ENCODE measurements at places on chromosomes 7 and 10.

- no peak for DNase-seq
Measured at GRCh38 chr7:40843338-40843985, 708.7 kb downstream of the SUGCT start.

DNA sequence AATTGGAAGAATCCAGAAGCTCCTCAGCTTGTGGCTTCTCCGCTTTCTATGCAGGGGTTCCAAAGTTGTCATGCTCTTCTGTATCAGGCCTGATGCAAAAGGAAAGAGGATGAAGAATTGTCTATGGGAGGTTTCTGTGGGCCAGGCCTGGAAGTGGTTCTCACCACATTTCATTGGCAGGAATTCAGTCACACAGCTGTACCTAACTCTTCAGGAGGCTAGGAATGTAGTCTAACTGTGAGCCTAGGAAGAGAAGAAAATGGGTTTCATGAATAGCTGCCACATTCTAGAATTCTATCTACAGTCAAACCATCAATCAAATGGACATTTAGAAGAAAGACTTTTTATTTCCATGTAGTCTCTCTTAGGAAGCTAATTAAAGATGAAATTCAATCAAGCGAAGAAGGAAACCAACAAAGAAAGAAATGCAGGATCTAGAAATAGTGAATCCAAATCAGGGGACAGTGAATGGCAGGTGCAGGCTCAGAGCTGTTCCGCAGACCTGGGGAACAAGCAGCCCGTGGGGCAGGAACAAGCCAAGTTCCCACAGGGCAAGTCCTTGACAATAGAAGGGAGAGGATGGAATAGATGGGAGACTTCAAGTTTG, 25.4 kb upstream of the USP6NL start:
- DNase-seq: no peak

DNA sequence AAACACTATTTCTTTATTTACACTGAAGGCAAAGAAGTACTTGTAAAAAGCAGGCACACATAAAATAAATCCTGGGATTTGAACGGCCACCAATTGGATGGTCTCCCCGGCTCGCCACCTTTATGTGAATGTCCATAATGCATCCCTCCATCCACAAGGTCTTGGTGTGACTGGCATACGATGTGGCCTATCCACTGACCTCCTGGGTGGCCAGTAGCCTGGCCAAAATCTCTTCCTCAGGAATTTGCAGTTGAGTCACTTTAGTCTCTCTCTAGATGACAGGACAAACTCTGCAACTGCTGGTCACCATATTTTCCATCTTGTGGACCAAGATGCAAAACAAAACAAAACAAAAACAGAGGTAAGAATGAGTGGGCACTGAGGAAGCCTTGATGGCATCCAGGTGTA, 39.1 kb downstream of the CDK1 start:
- DNase-seq: peak; percentile 48

GRCh38 chr10:78412605-78413004, 378.9 kb downstream of the RPS24 start:
- no peak for DNase-seq

DNA sequence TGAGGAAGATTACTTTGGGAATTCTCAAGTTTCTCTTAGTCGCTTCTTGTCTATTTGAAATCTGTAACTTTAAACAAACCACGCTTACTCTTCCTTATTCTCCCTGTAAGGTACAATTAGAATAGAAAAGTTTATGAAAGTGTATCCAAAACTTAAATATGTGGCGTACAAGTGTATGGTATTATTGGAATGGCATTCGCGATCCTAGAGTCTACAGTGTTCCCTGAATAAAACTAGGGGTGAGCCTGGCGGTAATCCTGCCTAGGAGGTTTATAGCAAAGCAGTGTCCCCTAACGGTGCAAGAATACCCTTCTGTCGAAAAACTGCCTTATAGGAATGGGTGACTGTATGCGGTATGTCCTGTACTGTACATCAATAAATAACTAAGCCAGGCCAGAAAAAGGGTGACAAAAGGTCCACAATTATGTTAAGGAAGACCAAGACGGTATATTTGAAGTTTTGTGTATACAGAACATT, 1.2 kb downstream of the TASOR2 start:
- no peak for DNase-seq

DNA sequence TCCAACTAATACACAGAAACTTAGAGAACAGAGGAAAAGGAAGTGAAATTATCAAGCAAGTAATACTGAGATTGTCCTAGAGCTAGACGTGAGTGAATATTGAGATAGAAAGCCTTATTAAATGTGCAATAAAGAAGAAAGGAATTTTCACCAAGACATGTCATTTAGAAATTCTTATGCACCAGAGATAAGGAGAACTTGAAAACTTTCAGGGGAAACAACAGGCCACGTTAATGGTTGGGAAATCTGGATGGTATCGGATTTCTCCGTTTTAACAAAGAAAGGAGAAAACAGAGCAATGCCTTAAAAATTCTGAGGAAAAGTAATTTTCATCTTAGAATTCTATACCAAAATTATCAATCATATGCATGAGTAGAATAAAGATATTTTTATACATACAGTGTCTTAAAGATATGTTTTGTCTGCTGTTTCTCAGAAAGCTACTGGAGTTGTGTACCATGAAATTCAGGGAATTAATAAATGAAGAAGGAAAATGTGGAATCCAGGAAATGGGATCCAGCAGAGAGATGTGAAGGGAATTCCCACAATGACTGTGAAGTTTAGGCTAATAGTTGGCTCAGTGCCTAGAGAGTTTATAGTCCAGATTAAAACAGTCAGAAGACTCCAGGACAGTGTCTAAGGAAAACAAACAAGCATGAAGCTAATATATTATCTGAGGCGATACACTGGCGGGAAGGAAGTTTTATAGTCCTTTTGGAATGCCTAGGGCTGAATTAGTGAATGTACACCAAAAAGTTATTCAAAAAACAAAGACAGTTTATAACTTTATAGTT, 159.5 kb downstream of the PPP1R9A start:
- no peak for DNase-seq

GRCh38 chr10:110613996-110614495, 30.1 kb upstream of the RBM20 start:
- peak; percentile 52 for DNase-seq

GRCh38 chr7:157335236-157335635, 1.6 kb upstream of the DNAJB6 start:
- DNase-seq: no peak

DNA sequence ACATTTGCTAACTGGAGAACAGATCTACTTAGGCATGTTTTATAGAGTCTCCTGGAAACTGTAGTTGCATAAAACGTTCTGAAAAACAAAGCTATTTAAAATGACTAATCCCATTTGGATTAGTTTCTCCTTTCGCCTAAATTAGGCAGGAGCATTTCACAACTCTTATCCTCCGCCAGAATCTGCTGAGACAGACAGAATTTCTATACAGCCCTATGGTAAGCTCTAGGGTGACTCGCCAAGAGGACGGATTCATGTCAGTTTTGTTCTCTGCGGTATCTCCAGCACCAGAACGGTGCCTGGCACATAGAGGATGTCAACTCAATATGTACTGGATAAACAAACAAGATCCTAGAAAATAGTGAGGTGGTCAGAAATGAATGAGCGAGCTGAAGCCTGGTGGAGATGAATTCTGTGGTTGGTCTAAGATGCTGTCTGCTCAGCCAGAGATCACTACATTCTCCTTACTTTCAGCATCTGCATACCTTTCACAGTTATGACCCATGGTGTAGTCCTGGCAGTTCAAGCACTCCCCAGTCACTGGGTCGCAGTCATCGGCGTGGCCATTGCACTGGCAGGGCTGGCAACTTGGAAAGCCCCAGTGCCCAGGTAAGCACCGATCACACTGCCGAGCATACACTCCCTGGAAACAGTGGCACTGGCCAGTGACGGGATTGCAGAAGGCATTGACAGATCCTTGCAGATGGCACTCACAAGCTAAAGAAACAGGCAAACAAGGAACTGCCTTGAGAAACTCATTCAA, 44.0 kb downstream of the LAMB1 start:
- DNase-seq: no peak

- DNase-seq: peak; percentile 71
Measured at GRCh38 chr10:6669269-6669859, 89.3 kb upstream of the PRKCQ start.

- no peak for DNase-seq
Measured at GRCh38 chr7:16062269-16062668, 359.1 kb downstream of the CRPPA start.

DNA sequence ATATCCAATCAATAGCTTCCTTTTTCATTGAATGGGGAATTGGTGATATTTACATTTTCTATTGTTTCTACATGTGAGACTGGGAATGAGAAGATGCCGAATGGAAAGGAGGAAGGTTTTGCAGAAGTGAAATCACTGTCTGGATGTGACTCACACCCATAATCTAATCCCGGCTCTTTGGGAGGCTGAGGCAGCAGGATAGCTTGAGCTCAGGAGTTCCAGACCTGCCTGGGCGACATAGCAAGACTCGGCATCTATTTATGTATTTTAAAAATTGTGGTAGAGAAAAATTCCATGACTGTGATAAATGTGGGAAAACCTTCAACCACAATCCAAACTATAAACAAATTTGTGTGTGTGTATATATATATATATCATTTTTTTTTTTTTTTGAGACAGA, 10.9 kb upstream of the FIS1 start:
- DNase-seq: no peak

GRCh38 chr7:131147604-131148003, 180.1 kb upstream of the MKLN1 start:
- no peak for DNase-seq

DNA sequence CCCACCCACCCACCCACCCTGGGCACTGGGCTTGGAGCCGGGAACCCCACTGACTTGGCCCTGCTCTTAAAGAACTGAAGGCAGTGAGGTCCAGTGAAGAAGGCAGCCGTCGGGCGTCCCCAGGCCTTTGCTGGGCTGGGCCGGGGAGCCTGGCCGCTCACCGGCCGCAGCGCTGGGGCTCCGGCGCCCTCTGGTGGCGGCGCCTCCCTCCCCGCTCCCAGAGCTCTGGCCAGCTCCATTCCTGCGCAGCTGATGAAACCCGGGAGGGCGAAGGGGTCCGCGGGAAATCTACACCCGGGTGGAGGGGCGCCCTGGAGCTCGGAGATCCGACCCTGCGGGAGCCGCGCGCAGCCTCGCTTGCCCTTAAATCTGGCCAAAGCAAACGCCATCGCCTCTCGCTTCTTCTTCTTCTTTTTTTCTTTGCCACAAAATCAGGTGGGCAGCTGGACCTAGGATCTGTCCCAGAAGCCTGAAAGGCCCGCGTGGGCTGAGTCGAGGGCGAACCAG, 1.7 kb upstream of the CXCL12 start:
- DNase-seq: peak; percentile 78

- DNase-seq: no peak
Measured at GRCh38 chr7:30843741-30844482, 67.7 kb upstream of the AQP1 start.

- no peak for DNase-seq
Measured at GRCh38 chr10:49458869-49459268, 63.0 kb upstream of the DRGX start.

DNA sequence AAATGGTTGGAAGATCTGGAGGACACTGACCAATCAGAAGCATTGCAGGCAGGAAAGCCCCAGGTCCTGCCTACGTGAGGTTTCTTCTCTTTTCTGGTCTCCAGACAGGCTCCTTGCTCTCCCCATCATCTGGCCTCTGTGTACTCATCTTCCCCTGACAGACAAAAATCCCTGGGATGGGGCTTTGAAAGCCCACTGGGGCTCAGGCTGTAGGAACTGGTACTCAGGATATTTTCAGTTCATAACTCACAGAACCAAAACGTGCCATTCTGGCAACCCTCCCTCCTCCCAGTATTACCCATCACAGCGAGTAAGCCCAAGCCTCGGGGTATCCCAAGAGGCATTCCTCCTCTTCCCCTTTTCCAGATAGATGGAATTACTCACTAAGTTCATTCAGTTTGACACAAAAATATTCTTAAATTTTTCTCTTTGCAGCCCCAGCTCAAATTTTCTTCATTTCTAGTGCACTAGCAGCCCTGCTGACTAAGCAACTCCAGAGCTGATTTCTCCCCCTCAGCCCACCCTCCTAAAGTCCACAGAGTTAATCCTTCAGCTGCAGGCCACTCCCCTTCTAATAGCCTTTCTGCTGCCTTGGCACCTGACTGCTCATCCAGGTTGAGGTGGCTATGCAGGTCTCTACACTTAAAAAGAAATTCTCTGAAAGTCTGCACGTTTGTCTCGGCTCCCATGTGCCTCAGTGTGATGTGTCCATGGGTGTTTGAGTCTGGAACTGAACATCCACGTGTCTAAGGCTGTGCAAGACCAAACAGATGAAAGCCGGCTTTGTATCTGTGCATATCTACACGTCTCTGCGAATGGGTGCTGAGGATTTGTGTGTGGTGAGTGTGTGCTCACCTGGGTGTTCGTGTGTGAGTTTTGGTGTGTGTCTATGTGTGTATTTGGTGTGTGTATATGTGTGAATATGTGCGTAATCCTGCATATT, 331.4 kb downstream of the CCSER2 start:
- no peak for DNase-seq

DNA sequence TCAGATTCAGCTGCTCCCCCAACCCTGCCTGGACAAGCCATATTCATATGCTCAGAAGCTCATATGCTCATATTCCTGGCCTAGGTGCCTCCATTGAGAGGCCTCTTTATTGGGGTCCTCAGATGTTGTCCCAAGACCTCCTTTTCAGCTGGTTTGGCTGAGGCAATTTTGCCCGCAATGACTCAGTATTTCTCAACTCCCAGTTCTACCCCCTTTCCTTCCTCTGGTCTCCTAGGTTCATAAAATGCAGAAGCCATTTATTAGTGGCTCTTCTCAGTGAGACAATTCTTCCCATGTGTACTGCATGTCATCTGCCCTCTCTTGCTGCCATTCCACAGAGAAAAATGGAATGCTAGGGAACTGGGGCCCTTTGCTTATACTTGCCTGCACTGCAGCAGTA, 110.7 kb downstream of the INHBA start:
- no peak for DNase-seq

DNA sequence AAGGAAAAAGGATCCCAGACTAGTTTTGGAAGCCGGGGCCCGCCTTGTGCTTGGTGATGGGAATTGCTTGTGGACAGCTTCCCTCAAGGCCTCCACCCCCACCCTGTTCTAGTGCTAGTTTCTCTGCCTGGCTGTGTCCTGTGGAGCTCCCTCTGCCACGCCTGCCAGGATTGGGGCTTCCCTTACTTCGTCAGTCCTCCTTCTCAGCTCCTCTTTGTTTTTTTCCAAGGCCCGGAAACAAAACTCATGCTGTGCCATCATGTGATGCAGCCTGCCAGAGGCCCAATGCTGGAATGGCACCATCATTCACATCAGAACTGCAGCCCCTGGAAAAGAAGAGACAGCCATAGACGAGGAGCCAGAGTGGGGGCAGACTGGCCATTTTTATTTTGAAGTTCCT, 11.2 kb downstream of the YKT6 start:
- DNase-seq: no peak
